SW 1271 (cell line): ENCODE measurements at places on chromosomes 7 and 10.
A peak's percentile ranks its signal among the peaks of the same experiment; 100 is the strongest.

DNA sequence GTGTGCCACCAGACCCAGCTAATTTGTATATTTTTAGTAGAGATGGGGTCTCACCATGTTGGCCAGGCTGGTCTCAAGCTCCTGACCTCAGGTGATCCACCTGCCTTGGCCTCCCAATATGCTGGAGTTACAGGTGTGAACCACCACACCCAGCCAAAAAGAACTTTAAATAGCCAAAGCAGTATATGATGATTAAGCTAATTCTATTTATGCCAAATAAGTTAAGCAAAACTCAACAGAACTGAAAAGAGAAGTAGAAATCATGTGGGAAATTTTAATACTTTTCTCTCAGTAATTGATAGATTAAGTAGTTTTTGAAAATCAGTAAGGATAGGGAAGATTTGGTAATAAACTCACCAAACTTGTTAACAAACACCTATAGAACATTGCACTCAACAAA lies 24.5 kb upstream of the RHEB start:
- DNase-seq: no peak

- no peak for DNase-seq
Observed at GRCh38 chr7:117751775-117752174, 121.5 kb downstream of the CTTNBP2 start.

- DNase-seq: no peak
Observed at GRCh38 chr10:84428711-84429110, 100.3 kb downstream of the CCSER2 start.

DNA sequence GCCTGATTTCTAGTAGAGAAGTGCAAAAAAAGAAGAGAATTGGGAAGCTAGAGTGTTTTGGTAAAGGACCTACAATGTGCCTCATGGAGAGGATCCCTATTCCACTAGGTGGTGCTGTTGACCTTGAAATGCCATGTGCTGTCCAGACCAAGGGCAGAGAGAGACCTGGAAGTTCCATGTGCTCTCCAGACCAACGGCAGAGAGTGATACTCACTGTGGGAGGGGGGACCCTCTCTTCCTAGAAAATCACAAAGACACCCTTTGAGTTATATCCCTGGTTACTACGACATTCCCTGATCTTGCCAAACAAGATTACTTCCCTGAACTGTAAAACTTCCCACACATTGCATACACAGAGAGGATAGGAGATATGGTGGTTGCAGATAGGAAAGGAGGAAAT lies 212.7 kb upstream of the ZNF804B start:
- peak; percentile 42 for DNase-seq

- DNase-seq: no peak
Observed at GRCh38 chr7:78345293-78345911, 546.8 kb downstream of the PHTF2 start.

DNA sequence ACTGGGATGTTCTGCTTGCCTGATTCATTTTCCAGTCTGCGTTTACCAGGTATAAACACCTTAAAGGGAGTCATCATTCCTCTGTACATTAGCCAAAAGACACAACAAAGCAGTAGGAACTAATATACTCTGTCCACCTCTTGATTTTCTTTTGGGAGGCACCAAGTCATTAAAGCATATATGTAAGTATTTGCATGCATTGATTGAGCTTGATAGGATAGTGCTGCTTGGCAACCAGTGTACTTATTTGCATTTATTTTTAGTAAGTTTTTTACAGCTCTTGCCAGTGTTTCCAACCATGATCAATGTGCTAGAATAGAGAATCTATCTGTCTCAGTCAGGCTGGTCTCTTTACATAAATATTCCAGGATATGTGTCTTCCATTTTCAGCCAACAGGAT lies 353.3 kb upstream of the SEMA3C start:
- no peak for DNase-seq

- no peak for DNase-seq
Observed at GRCh38 chr10:5199398-5199797, 2.8 kb downstream of the AKR1C4 start.

- no peak for DNase-seq
Observed at GRCh38 chr10:83545901-83546391, 593.4 kb upstream of the GHITM start.

- DNase-seq: no peak
Observed at GRCh38 chr7:128092221-128092620, 61.0 kb upstream of the LRRC4 start.

DNA sequence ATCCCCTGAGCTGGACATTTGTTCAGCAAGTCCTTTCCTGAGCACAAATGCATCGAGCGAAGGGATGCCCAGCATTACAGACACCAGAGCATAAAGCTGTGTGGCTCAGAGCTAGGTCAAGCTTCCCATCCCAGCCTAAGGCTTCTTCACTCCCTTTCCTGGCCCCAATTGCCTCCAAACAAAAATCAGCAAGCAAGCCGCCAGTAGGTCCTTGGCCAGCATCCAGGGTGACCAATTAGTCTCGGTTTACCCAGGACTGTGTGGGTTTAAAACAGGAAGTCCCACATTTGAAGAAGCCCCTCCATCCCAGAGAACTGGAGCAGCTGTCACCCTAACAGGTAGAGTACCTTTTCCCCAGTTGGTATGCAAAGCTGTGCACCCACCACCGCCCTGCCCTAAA lies 51.2 kb downstream of the PRKAG2 start:
- DNase-seq: no peak
